Neural crest cell (in vitro differentiated cells): ENCODE measurements at places on chromosomes 3 and 15. TPM values are rescaled to one million over a fixed set of nuclear protein-coding genes. Genes with fewer than 3 reads are reported as not detected.

- H3K4me3 ChIP-seq: no peak overlapping the region
- DNase-seq: no peak
- H3K36me3 ChIP-seq: peaks cover under 1% of the 10 kb centered on the region
- no peak overlapping the region for H3K27ac ChIP-seq
- peaks cover 3% of the 10 kb centered on the region for H3K27me3 ChIP-seq
Observed at GRCh38 chr3:130609166-130609979, 92.4 kb downstream of the COL6A6 start.

DNA sequence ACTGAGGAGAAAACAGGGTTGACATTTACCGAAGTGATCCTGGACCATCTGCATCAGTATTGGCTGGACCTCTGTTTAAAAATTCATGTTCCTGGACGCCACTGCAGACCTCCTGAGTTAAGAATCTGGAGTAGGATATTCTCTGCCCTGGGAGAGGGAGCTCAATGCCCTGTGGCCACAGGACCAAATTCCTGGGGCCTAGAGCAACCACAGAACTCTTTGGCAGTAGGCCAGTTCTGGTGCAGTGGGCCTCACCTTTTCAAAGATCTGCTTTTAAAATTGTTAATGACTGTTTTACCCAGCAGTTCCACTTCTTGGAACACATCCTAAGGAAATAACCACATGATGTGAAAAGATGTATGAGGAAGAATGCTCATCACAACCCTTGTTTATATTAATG lies 133.3 kb upstream of the ADPGK start:
- no peak for DNase-seq
- H3K27ac ChIP-seq: no peak overlapping the region
- H3K36me3 ChIP-seq: no peaks in the 10 kb centered on the region
- no peak overlapping the region for H3K4me3 ChIP-seq

GRCh38 chr3:124032311-124032880 lies 40.5 kb upstream of the ROPN1 start:
- peak; percentile 32 for DNase-seq
- peaks cover 14% of the 10 kb centered on the region for H3K27me3 ChIP-seq
- H3K4me1 ChIP-seq: peaks cover 27% of the 10 kb centered on the region
- H3K36me3 ChIP-seq: no peaks in the 10 kb centered on the region

- no peak overlapping the region for H3K27ac ChIP-seq
- H3K36me3 ChIP-seq: no peaks in the 10 kb centered on the region
Observed at GRCh38 chr15:88395241-88395640, 71.9 kb downstream of the MRPL46 start.

CHRM5 gene
- not detected in 2 replicates for total RNA-seq

- no peak overlapping the region for H3K4me3 ChIP-seq
- H3K4me1 ChIP-seq: no peaks in the 10 kb centered on the region
- H3K36me3 ChIP-seq: no peaks in the 10 kb centered on the region
- peak; percentile 73 for DNase-seq
- H3K27me3 ChIP-seq: peaks cover 64% of the 10 kb centered on the region
Observed at GRCh38 chr3:38805765-38806386, 10.1 kb downstream of the SCN10A start.

DNA sequence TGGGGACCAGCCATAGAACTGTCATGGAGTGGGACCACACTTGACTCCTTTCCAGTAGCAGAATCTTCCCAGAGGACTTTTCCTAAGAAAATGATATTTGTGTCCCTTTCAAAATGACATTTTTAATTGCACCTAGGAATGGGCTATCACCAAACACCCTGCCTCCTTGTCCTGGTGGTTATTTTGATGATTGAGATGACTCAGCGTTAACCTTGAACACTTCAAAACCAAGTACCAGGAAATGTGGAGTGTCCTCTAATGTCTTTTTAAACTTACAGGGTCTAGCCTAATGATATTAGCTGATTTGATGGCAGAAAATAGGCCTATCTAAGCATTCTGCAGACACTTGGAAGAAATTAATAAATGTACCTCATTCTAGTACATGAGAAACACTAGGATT lies 90.7 kb downstream of the HHLA2 start:
- peaks cover 4% of the 10 kb centered on the region for H3K4me1 ChIP-seq
- no peak overlapping the region for H3K27ac ChIP-seq
- no peak overlapping the region for H3K4me3 ChIP-seq
- no peaks in the 10 kb centered on the region for H3K36me3 ChIP-seq
- H3K27me3 ChIP-seq: no peaks in the 10 kb centered on the region

C3orf70 gene
- 15.9 and 16.1 TPM in 2 replicates for total RNA-seq

GASK1A gene
- 2.1 and 2.9 TPM in 2 replicates for total RNA-seq

DNASE1L3 gene
- not detected in 2 replicates for total RNA-seq
